EL (cell line): ENCODE measurements at places on chromosomes 6 and 20.

DNA sequence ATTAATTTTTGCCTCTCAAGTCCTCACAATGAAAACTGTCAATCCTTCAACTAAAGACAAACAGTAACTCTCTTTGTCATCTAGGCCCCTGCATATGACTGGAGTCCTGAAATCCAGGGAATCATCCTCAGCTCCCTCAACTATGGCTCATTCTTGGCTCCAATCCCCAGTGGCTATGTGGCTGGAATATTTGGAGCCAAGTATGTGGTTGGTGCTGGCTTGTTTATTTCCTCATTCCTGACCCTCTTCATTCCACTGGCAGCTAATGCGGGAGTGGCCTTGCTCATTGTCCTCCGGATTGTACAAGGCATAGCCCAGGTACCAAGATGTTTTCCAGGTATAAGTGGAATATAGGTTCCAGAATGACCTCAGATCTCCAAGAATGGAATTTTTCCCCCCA is 15.4 kb downstream of the SLC17A4 start:
- peak; percentile 38 for DNase-seq

GRCh38 chr6:64831680-64832079 is 875.3 kb downstream of the EYS start:
- no peak for DNase-seq

- DNase-seq = no peak
These were observed 40.2 kb downstream of the PLAGL1 start for GRCh38 chr6:143967706-143968376.

GRCh38 chr6:78363688-78364087 is 503.7 kb upstream of the IRAK1BP1 start:
- DNase-seq = no peak

GRCh38 chr6:76264468-76264867 is 192.0 kb upstream of the IMPG1 start:
- DNase-seq = peak; percentile 20
